ENCODE measurements at places on chromosomes 5 and 9.

DNA sequence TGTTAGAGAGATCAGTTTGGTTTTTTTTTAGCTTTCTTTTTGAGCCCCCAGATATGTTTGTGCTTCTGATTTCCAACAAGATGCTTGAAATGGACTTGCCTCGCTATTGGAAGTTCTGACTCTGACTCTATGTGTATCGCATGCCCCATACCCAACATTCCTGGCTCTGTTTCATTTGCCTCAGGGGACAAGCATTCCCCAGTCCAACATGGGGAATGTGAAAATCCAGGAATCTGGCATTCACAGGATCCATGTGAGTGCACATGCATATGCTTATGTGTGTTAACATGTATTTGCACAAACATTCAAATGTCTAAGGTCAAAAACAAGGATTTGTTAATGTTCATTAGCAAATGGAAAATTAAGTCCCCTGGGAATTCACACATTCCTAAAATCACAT, 233.9 kb downstream of the TLR4 start:
- no peak for DNase-seq

- no peak for DNase-seq
These were observed 49.3 kb upstream of the PPARGC1B start for GRCh38 chr5:149680810-149681221.

GRCh38 chr5:177399997-177400868, at the start of gene PFN3:
PFN3 (minus strand) TSS chr5:177400661; CDS start chr5:177400576, 85 bp downstream.
- peak; percentile 56 for DNase-seq

DNA sequence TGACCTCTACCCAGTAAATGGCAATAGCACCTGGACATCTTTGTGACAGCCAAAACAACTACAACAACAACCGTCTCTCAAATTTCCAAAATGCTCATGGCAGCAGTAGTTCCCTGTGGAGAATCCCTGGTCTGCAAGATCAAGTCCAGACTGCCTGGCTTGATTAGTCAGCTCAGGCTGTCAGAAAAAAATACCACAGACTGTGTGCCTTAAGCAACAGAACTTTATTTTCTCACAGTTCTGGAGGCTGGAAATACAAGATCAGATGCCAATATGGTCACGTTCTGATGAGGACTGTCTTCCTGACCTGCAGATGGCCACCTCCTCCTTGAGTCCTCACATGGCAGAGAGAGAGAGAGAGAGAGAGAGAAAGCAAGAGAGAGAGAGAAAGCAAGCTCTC, 52.3 kb upstream of the MOCS2 start:
- no peak for DNase-seq
